ENCODE measurements at places on chromosomes 4 and X.

GRCh38 chr4:66575008-66575696, 904.9 kb upstream of the EPHA5 start:
- no peak for DNase-seq

GRCh38 chr4:111802191-111802590, 343.1 kb upstream of the FAM241A start:
- DNase-seq: no peak

DNA sequence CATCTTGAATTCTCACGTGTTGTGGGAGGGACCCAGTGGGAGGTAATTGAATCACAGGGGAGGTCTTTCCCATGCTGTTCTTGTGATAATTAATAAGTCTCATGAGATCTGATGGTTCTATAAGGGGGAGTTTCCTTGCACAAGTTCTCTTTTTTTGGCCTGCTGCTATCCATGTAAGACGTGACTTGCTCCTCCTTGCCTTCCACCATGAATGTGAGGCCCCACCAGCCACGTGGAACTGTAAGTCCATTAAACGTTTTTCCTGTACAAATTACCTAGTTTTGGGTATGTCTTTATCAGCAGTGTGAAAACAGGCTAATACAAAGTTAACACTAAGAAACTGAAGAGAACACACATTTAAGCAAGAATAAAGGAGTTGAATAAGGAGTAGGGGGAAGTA, 16.0 kb downstream of the TBCK start:
- no peak for DNase-seq

- DNase-seq: no peak
Observed at GRCh38 chrX:85836868-85837267, 210.5 kb downstream of the CHM start.

DNA sequence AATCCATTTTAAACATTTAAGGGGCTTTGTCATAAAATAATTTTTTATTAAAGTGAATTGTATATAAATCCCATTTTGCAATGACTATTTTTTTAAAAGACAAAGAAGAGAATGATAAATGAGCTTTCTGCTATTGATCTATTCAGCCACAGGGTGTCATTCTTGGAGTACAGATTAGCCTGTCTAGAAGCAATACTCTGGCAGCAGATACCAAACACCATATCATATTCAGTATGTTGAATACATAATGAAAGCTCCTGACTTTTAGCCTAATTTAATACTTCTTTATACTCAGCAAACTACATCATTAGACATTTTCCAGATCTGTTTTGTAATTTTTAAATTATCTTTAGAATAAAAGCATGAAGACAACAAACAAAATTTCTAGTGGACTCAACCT, 496.3 kb downstream of the PDGFC start:
- no peak for DNase-seq

GRCh38 chr4:180491210-180491609, 1752.0 kb upstream of the TENM3 start:
- no peak for DNase-seq

DNA sequence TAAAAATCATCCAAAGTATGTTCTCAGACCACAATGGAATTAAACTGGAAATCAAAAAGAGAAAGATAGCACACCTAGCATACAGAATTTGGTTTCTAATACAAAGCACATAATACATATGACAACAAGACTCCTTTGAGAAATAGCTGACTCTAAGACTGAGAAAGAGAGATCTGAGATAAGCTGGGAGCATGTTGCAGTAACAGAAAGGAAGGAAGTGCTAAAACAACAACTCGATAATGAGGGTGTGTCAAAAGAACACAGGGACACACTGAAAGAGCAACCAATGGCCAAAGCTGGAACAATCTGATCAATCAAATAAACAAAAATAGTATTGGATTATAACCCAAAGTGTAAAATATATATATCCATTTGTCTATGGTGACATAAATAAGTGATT, 586.6 kb downstream of the C4orf33 start:
- no peak for DNase-seq

GRCh38 chr4:55830716-55831115, 11.1 kb downstream of the EXOC1L start:
- no peak for DNase-seq

DNA sequence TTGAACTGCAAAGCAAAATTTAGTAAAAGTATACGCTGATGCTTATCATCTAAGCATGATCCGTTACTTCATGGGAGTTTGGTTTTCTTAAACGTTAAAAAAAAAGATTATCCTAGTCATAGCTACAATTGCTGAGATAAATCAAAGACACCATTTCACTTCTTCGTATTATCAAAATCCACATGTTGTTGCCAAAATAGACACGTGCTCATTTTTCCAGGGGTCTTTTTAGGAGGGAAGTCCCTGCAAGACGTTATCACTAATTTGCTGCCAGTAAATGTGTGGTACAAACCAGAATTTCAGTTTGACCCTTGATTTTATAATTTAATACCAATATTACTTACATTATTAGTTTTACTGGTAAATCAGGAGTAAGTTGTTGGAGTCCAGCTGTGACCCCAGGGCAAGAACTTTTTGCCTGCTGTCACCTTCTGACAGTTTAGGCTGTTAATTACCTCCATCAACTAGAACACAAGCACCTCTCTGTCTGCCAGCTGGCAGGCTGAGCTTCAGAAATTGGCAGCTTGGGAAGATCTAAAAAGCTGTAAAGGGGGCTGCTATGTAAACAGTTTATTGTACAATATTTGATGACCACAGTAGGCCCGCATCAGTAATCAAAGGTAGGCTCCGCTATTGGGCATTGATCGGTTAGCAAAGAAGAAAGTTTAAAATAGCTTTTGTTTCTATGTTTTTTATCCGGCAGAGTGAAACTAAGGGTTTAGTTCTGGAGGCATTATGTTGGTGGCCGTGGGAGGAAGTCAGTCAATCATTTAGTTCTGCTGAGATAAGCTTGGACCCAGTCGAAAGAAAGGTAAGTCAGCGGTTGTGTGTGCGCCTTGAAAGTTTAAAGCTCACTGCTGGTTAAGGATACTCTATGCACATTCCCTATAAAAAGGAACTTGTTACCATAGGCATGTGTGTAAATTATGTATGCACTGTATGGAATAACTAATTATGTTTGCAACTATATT, 196.4 kb downstream of the FBXO8 start:
- DNase-seq: no peak

DNA sequence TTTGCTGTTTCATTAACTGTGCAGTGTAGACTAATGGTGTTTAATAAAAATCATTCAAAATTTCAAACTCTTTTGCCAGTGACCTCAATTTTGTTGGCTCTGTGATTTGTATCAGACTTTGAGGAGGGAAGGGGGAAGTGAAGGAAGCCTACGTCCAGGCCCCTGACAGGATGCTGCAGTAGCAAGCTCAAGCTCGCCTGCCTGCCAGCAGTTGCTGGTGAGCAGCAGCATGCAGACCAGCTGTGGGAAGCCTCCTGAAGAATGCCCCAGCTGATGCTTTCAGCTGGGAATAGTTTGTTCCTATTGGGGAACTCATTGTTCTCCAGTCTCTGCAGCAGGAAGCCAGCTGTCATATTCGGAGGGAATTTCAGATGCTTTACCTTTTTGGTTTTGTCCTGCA, 495.2 kb downstream of the AFF2 start:
- no peak for DNase-seq

DNA sequence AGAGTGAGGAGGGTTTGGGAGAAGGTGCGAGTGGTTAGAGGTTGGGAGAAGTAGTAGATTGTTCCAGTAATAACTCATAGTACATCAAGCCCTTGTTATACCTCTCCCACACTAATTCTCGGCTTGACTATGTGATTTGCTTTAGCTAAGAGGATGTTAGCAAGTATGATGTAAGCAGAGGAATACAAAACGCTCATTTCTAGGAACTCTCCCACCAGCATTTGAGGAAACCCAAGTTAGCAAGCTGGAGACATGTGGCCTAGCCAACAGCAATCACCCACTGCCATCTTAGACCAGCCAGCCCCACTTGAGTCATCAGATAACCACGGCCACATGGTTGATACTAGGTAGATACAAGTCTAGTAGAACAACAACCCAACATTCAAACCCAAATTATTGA, 14.2 kb downstream of the FTHL17 start:
- DNase-seq: no peak

DNA sequence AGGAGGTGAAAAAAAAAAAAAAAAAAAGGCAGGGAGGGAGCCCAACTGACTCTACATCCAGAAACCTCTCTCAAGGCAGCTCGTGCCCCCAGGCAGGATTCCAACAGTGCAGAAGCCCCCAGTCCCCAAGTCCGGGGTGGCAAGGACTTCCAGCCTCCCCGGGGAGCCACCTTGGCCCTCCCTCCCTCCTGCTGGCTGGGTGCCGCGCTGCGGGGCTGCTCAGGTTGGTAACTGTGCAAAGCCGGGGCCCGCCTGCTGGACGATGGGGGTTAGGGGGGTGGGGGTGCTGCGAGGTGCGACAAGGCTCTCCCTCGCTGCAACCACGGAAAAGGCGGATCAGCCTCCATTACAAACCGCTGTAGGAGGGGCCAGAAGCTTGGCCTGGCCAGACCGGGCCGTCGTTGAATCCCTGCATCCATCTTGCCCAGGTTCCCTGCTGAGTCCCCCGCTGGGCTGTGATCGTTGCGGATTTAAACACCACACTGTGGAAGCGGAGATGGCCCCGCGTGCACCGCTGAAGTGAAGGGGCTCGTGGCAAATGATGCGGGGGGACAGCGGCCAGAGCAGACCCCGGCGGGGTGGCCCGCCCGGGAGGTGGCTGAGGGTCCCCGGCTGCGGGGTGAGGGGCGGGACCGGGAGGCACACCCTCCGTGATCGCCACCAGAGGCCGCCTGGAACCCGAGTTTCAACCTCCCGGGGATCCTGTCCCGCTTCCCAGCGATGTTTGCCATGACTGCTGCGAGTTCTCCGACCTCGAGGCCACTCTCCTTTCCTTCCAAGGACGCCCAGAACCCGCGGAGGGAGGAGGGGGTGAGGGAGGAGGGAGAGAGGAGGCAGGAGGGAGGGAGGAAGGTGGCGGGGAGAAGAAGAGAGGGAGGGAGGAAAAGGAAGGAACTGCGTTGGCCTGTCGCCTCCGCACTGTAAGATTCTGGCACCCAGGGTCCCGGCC, 58.0 kb upstream of the DDX3X start:
- peak; percentile 19 for DNase-seq

GRCh38 chr4:59936566-59936965, 1263.6 kb upstream of the ADGRL3 start:
- DNase-seq: no peak

GRCh38 chr4:8919651-8920288, 48.1 kb upstream of the HMX1 start:
- DNase-seq: no peak

DNA sequence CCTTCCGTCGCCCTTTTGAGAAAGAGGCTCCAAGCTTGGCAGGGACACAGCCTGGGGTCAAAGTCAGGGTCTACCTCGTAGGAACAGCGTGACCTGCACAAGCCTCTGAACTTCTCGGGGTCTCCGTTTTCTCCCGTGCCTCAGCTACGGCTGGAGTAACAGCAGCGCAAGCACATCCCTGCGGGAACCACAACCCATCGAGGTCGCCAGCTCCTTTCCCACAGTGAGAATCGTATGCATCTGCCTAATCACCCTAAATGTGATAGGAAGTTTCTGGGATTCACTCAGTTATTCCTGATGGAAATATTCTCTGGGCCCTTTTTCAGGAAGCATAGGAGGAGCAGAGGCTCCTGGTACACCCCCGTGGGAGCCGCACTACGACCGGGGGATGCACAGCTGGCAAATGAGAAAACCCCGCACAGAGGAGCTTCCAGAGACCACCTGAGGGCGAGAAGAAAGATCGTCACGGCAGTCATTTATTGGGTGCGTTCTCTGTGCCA, 24.7 kb downstream of the PPP2R2C start:
- DNase-seq: no peak

GRCh38 chrX:155262970-155263754, 1.1 kb downstream of the RAB39B start:
- DNase-seq: no peak

DNA sequence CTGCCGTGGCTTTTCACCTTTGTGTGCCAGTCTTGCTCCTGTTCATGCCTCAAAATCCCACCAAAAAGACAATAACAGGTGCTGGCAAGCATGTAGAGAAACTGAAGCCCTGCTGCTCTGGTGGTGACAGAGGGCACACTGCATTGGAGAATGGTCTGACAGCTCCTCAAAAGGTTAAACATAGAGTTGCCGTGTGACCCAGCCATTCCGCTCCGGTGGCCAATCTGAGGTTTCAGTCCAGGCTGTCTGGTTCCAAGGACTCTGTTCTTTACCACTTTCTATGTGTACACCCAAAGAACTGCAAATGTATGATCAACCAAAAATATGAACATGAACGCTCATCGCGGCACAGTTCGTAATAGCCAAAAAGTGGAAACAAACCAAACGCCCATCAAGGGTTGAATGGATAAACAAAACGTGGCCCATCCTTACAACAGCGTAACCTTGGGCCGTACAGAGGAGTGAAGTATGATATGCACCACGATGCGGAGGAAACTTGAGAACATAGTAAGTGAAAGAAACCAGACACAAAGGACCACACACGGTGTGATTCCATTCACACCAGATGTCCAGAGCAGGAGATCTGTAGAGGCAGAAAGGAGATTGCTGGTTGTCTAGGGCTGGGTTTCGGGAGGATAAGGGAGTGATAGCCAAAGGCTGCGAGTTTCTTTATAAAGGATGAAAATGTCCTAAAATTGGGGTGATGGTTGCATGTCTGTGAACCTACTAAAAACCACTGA, 33.6 kb upstream of the WFS1 start:
- no peak for DNase-seq

GRCh38 chr4:78766026-78766425, 10.1 kb upstream of the BMP2K start:
- no peak for DNase-seq

- DNase-seq: no peak
Observed at GRCh38 chr4:150720973-150721518, 139.1 kb downstream of the MAB21L2 start.

DNA sequence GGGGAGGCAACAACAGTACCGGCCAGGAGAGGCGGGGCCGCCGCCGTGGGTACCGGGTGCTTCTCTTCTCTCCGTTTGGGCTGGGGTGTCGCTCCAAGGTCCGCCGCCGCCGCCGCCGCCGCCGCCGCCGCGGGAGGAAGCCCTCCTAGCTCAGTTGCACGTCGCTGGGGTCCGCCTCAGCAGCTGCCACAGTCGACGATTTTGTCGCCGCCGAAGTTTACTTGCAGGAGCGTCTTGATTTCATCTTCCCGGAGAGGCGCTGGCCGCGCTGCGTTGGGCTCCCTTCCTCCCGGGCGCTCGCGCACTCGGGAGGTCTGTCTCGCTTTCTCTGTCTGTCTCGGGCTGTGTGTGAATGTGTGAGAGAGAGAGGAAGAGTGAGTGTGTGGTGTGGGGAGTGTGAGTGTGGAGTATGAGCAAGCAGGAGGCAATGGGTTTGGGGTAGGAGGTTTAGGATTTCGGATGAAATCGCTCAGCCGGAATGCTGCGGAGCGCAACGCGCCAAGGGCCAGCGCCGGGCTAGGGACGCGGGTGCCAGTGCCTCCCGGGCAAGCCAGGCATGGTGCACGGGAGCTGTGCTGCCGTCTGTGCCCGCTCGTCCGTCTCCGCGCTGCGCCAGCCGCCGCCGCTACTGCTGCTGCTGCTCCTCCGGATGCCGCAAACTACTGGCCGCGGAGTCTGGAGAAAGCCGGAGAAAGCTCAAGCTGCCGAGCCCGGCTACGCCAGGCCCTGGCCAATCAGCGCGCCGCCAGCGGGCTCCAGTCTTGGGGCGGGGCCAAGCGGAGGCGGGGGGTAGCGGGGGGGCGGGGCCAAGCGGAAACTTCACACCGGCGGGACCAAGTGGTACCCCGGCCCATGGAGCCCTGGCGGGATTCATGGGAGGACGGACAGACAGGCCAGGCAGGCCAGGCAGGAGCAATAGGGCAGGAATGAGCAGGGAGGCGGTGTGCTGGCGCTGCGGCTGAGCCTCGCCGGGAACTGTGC, at the start of gene PCDH19:
Gene PCDH19, minus strand, starts transcription at position 664 of the 981 bp plus-strand sequence. CDS start 1,676 bp downstream, outside the sequence.
- peak; percentile 12 for DNase-seq

GRCh38 chr4:26885912-26886274, 25.3 kb downstream of the STIM2 start:
- DNase-seq: no peak
